Right ventricle myocardium inferior (tissue), 1 donor: ENCODE measurements at places on chromosomes 7 and 10. TPM values are rescaled to one million over a fixed set of nuclear protein-coding genes. Genes with fewer than 3 reads are reported as not detected.

DNA sequence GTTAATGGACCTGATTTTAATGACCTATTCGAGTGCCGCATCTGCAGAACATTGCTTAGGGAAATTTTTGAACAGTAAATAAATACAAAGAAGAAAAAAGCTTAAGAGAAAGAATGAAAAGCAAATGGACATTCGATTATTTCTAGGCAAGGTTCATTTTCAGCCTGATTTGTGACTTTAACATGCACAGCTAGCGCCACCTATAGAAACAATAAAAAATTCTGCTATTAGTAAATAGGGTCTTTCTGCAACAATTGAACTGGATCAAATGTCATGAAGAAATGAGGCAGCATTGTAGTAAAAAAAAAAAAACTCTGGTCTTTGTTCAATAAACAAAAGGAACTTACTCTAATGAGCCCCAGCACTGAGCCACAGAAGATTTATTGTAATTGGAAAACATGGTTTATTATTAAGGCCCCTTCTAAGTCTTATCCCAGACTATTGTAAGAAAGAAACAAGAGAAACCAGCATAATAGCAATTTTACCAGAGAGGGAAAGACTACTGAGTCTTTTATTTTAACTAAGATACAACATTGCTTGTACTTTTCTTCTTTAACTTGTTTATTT lies 41.4 kb upstream of the GHITM start:
- no peak for DNase-seq

- DNase-seq: no peak
These were observed 128.5 kb downstream of the PLCE1 start for GRCh38 chr10:94122211-94122610.

DNA sequence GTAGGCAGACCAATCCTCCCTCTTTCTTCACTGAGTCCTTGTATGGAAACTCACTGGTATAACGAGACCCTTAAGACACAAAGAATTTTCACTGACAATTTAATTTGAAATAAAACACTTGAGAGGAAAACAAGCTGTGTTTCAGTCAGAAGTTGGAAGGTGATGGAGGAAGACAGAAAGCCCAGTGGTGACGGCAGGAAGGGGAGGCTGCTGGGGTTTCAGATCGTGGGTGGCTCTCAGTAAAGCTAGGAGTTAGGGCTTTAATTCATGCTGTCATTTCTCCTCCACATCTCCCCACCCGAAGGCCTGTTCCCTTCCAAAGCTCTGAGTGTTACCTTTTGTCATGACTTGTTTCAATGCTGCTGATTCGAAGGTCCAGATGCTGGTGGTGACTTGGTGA lies 605.2 kb upstream of the DPP6 start:
- no peak for DNase-seq

DNA sequence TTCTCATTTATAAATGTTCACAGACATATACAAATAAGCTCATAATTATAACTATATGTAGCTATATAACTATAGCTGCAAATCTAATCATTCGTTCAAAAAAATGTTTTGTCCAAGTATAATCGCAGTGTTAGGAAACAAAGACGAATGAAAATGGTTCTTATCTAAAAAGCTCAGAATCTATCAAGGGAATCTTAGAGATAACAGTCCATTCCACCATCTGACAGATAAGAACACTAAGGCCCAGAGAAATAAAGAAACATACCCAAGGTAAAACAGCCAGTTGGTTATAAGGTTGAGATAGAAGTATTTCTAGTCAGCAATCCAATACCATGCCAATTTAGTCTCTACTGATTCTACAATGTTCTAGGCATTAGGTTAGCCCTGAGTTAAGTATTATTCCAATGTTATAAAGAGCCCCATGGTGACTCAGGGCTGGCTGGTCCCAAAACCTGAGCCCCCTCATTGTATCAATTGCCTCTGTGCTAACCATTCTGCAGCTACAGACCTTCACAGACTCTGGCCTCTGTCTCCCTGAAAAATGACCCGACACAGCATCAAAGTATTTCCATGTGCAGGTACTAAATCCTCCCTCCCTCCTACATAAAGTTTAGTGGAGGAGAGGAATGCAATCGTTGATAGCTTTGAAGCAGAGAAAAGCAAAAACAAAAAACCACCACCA lies 30.0 kb downstream of the CHCHD3 start:
- DNase-seq: no peak

- DNase-seq: peak; percentile 27
These were observed 9.1 kb downstream of the POLL start for GRCh38 chr10:101578803-101579515.

- DNase-seq: no peak
These were observed 158.2 kb downstream of the CELF2 start for GRCh38 chr10:11175823-11176243.

DNA sequence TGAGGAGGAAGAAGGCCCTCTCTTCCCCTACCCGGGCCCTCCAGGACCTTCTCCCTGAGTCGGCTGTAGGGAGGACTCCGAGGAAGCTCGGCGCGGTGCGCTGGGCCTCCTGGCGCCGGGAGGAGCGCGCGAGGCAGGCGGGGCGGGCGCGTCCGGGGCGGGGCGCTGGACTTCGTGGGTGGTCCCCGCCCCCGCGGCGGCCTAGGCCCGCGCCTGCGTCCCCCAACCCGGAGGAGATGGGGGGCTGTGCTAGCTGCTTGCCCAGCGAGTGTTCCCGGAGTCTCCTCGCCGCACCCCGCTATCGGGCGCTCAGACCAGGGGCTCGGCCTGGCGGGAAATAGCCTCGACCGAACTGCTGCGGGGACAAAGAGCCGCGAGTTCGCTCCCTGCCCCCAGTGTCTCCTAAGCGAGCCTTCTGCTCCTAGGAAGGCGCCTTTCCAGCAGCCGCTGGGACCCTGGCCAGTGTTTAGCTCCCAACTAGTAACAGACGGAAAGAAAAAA lies 19.2 kb upstream of the SMO start:
- peak; percentile 77 for DNase-seq

DNA sequence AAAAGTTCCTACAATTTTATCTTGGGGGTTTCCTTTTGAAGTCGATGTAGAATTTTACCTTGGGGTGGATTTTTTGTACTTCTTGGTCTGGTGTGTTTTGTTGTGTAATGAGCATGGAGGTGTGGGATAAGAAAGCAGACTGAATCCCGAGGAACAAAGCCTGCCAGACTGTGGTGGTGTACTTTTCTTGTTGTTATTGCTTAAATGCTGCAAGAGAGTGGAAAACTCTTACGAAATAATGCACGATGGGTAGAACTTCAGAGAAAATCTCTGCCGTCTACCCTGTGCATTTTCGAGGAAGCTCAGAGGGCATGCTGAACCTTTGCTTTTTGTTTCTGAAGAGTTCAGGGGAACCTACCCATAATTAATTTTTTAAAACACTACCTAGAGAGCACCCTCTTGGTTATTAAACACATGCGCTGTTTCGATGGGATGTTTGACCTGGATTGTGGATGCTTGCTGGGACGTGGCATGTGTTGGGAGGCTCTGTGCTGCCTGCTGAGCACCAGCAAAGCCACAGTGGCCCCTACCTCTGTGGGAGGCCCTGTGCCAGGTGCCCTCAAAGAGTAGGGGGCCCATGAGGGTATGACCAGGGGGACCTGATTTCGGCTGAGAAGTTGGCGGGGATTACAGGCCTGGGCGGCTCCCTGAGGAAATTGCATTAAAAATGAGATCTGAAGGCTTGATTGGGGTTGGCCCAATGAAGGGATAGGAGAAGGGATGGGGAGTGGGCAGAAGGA lies 94.1 kb downstream of the TCF7L2 start:
- DNase-seq: no peak

The SFMBT2 gene
- 9.6 TPM for total RNA-seq

The CYP2W1 gene
- total RNA-seq: not detected

The UTF1 gene
- total RNA-seq: not detected
